Stimulated activated CD4-positive, alpha-beta T cell treated with anti-CD3 and anti-CD28 coated beads, Interleukin-1b, Interleukin-23, amount 100 ng/mL, for 1 hour (primary cell): ENCODE measurements at places on chromosomes 6 and 20.

- DNase-seq: no peak
Observed at GRCh38 chr6:127924440-127924839, 23.6 kb upstream of the THEMIS start.

DNA sequence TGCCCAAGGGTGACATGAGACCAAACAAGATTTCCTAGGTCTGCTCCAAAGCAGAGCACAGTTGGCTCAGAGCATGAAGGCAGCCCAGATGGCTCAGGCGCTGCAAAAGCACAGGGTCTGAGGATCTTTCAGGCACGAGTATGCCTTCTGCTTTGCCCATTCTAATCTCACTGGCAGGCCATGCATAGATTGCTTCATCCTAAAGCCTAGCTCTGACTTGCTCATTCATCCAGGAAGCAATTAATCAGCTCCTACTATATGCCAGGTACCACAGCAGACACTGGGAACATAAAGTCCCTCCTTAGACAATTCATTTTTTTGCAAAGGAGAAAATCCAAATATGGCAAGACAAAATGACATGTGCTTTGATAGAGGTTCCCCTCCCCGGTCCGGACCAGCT, 31.2 kb downstream of the GPLD1 start:
- DNase-seq: no peak

DNA sequence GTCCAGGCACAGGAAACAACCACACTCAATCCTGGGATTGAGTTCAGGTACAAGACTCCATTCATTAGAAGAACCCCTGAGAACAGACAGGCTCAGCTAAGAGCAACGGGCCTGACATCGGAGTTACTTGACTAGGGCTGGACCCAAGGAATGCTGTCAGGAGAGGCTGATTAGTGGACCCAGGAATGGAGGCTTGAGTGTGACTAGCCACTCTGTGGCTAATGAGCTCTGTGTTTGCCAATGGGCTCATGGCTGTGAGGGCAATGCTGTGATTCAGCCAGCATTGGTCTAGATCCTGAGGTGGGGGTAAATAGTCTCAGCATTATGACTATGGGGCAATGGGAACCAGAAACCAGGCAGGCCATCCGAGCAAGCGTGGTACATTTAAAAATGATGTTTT, 71.8 kb downstream of the RIOK1 start:
- DNase-seq: no peak

DNA sequence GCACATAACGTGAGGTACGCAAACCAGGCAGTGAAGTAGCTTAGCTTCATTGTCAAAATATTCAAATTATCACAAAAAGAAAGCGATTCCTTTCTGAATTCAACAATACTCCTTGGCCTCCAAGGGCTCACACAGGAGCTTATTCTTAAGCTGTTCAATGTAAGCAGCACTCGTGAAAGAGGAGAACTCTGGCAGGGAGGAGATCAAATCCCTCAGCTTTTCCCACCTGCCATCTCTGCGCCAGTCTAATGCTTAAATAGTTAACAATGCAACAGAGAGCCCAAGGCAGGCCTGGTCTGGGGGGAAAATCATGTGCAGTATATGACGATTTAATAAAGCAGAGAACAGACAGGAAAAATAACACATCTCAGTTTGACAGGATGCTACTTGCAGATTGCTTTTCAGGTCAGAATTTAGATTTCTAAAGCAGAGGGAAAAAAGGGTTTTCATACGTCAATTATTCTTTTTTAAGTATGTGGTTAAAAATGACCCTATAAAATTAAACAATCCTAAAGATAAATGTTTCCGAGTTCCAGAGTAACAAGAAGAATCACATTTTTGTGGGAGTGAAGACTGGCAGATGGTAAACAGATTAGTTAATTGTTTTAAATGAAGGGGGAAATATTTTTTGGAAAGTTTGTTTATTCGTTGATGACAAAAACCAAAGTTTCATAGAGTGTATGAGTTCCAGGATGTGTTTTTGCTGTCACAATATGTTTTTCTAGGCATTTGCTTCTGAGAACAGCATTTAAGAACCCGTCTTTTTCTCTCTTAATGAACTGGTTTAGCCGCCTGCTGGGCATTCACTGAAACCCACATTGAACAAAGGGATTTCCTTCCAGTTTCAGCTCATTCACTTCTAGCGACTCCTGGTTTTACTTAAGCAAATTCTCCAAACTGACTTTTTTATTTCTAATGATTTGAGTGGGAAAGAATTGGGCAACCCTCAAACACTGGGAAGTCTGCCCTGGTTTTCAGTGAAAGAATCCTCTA, 45.9 kb downstream of the PLAGL1 start:
- DNase-seq: no peak

DNA sequence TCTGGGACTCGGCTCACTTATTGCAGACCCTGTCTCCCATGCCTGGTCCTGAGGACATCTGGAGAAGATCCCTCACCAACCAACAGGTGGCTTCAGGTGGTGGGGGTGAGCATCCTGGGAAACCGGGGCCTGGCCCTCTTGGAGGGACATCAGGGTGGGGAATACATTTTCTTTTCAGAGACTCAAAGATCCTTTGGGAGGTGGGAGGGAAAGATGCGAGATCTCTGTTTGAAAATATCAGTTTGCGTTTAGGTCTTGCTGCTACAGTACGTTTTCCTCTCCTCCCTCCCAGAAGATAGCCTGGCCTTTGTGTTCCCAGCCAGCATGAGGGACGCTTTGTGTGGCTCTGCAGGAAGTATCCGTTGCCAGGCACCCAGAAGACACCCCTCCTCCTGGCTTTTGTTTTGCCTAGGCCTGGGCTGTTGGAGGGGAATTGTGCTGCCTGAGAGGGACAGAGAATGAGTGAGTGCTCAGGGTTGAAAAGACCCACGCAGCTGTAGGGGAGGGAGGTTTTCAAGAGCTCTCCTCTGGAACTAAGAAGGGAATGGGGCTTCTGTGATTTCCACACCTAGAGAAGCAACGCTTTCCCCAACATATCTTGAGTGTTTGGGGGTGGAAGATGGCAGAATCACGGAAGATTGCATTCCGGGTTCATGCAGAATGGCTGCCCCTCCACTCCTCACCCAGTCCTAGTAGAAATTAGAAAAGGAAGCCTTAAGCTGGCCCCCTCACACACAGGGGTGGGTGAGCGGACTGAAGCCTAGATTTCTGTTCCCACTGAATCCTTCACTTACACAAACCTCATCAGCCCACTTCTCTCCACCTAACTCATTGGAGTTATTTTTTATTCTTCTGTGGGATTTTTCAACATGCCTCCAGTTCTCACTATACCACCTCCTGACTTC, 22.0 kb upstream of the SLC2A12 start:
- no peak for DNase-seq

- no peak for DNase-seq
Observed at GRCh38 chr6:126618639-126619343, 278.9 kb downstream of the CENPW start.

DNA sequence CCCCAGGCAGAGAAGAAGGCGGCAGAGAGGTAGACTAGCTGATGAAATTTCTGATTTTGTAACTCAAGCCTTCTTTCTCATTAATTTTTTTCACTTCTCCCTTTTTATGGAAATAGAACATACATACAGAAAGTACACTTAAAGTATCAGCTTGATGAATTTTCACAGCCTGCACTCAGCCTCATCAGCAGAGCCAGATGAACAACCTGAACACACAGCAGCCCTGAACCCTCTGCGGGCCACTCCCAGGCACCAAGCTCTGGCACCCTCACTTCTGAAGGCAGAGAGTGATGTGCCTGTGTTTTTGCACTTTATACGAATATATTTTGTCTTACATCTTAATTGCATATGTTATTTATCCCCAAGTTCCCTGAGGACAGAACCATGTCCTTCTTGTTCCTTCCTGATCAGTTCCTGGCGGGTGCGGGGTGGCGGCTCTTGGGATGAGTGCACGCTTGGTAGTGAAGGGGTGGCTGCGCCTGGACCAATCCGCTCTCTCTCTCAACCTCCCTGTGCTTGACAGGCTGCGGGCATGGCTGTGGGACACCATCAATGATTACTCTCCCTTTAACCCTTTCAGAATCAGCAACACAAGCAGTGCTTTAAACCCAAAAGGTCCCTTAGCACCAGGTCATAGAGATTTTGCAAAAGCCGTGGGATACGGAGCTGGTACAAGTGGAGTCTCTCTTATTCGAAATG, 34.8 kb upstream of the AFDN start:
- no peak for DNase-seq

- DNase-seq: no peak
Observed at GRCh38 chr20:19934792-19935491, 82.2 kb upstream of the NAA20 start.

GRCh38 chr20:13455713-13456112, 183.0 kb downstream of the TASP1 start:
- DNase-seq: no peak

- no peak for DNase-seq
Observed at GRCh38 chr20:32784369-32785080, 22.3 kb downstream of the DNMT3B start.

GRCh38 chr6:24738741-24739140, 19.8 kb upstream of the C6orf62 start:
- DNase-seq: no peak

GRCh38 chr6:7674291-7674690, 51.6 kb upstream of the BMP6 start:
- DNase-seq: no peak

- DNase-seq: no peak
Observed at GRCh38 chr6:11752360-11752759, 26.2 kb downstream of the ADTRP start.

DNA sequence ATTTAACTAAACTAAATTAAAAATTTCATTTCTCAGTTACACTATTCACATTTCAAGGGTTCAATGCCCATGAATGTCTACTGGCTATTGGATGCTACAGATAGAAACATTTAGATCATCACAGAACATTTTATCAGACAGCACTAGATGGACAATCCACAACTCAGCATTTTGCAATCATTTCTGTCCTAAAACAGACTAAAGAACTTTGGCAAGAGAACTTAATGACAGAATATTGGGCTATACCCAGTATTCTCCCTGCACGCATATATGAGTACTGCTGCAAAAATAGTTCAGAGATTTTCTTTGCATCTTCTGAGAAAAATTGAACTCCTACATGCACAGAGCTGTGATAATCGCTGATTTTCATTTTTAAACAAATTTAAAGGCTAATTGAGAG, 36.1 kb upstream of the FBXO30 start:
- DNase-seq: no peak

GRCh38 chr20:21453690-21454089, 56.4 kb upstream of the NKX2-4 start:
- no peak for DNase-seq

GRCh38 chr20:34559311-34560140, 1.0 kb downstream of the MAP1LC3A start:
- DNase-seq: no peak

DNA sequence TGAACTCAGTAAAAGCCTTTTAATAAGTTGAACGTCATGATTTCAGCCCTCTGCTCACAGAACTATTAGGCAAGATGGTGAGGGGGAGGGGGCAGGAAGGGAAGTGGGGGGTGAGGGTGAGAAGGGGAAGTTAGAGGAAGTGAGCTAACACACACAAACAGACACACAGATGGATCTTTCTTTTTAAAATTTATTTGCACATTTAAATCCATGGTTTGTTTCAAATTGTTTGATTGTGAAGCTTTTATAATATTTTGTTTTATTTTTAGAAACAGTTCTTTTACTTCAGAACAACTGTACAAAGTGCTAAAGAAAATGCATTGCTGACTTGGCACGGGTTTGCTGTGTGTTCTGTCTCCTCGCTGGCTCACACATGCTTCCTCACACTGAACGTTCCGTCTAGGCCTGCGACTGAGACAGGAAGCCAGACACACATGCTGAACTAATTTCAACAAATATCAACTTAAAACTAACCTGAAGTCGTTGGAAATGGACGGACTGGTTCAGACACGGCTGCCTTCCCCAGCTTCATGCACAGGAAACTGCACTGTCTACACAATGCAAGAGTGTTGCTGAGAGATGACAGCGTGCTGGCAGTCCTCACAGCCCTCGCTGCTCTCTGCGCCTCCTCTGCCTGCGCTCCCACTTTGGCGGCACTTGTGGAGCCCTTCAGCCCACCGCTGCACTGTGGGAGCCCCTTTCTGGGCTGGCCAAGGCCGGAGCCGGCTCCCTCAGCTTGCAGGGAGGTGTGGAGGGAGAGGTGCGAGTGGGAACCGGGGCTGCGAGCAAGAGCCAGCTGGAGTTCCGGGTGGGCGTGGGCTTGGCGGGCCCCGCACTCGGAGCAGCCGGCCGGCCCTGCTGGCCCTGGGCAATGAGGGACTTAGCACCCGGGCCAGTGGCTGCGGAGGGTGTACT, 8.1 kb upstream of the ZBP1 start:
- DNase-seq: no peak

- DNase-seq: no peak
Observed at GRCh38 chr6:158150701-158151100, 17.4 kb downstream of the SERAC1 start.

GRCh38 chr6:136628996-136629395, 78.8 kb upstream of the MAP7 start:
- DNase-seq: no peak

DNA sequence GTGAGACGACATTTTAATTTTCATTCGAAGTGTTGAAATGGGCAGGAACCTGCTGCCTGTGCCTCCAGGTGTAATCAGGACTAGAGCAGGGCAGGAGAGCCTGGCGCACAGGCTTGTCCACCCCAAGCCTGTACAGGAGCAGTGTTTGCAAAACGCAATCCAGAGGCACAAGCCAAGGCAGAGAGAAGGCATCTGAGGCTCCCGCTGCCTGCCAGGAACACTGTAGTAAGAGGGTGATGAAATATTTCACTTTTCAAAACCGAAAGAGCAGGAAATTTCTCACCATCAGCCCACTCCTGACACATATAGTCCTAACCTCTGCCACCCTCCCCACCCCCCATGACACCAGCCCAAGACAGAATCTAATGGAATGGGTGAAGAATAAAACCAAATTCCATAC, 132.5 kb downstream of the RTN4IP1 start:
- no peak for DNase-seq

- no peak for DNase-seq
Observed at GRCh38 chr6:42260396-42260888, 42.8 kb upstream of the MRPS10 start.

- no peak for DNase-seq
Observed at GRCh38 chr6:94751641-94752329, 825.5 kb upstream of the MANEA start.

GRCh38 chr6:2970753-2971419, 481 bp downstream of the SERPINB6 start:
- DNase-seq: no peak

DNA sequence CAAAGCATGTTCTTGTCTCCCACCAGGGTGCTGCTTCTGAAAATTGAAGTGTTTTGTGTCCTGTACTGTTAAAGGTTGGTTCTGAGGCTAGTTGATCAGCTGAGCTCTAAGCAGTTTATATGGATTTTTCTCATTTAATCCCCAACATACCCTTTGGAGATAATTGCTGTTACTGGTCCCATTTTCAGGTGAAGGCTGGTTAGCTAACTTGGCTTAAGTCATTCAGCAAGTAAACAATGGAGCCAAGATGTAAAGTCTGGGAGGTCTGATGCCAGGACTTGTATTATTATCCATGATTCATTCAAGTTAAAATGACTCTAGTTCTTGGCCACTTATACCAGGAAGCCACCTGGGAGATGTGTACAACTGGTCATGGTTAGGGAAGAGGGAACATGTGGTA, 42.5 kb upstream of the FERMT1 start:
- DNase-seq: no peak

- no peak for DNase-seq
Observed at GRCh38 chr20:39358052-39358451, 395.9 kb downstream of the DHX35 start.

- no peak for DNase-seq
Observed at GRCh38 chr6:96626759-96627364, 63.9 kb downstream of the FHL5 start.
